ENCODE measurements at places on chromosomes 4 and X.

DNA sequence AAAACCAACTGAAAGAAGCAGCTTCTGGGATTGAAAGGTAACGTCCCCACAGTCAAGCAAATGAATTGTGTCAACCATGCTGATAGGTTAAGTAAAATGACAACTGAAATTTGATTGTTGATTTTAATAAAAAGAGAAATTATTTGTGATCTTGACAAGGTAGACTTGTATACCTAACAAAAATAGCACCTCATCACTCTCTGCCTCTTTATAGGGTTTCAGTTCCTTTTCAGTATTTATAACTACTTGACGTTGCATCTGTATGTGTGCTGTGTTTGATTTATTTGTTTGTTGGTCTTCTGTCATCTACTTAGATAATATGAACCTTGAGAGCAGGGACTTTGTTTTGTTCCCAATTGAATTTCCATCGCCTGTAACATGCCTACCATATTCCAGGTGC lies 7.9 kb upstream of the PPP3CA start:
- H3K36me3 ChIP-seq: no peaks in the 10 kb centered on the region
- peaks cover 5% of the 10 kb centered on the region for H3K27me3 ChIP-seq
- no peak overlapping the region for H3K27ac ChIP-seq
- H3K4me1 ChIP-seq: peaks cover 4% of the 10 kb centered on the region
- no peak for DNase-seq

GRCh38 chr4:70721747-70722146 lies at the start of gene RUFY3:
RUFY3 (plus strand) TSS chr4:70721964; CDS start chr4:70722574, 610 bp downstream.
- DNase-seq: no peak
- H3K4me3 ChIP-seq: peak within 1 kb of the TSS; percentile 25
- H3K4me1 ChIP-seq: peaks cover 13% of the 10 kb centered on the region
- H3K27me3 ChIP-seq: no peaks in the 10 kb centered on the region
- H3K27ac ChIP-seq: no peak within 1 kb of the TSS
- no peaks in the 10 kb centered on the region for H3K36me3 ChIP-seq

DNA sequence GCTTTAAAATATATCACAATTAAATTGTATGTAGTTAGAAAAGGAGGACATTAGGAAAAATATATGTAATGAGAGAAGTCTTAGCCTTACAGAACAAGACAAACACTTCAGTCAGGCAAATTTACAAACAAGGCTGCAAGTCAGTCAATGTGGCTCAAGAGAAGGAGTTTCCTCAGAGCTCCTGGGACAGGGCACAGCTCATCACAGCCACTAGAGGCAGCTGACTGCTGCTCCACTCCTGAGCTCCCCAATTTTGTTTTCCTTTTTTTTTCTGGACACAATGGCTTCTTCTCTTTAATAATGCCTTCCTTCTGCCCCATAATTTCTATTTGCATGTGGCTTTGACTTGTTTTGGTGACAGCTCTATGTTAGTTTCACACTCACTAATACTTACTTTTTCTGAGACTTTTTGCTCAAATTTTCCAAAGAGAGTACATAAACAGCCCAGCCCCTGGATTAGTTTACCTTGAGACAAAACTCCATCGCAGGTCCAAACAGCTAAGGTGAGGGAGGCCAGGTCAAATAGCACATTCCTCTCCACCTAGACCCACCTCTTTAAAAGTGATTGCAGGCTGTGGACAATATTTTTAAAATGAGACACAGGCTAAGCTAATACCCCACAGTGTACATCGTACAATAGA lies 850.4 kb upstream of the FRG1 start:
- peak; percentile 27 for DNase-seq
- H3K27ac ChIP-seq: no peak overlapping the region
- no peak overlapping the region for H3K4me3 ChIP-seq
- no peaks in the 10 kb centered on the region for H3K36me3 ChIP-seq
- H3K27me3 ChIP-seq: no peaks in the 10 kb centered on the region
- no peaks in the 10 kb centered on the region for H3K4me1 ChIP-seq

- peaks cover 4% of the 10 kb centered on the region for H3K36me3 ChIP-seq
- H3K4me1 ChIP-seq: peaks cover 6% of the 10 kb centered on the region
- H3K4me3 ChIP-seq: no peak overlapping the region
- peaks cover 3% of the 10 kb centered on the region for H3K27me3 ChIP-seq
- H3K27ac ChIP-seq: no peak overlapping the region
- DNase-seq: no peak
These were observed 186.4 kb upstream of the PUDP start for GRCh38 chrX:7334253-7334935.

- H3K36me3 ChIP-seq: no peaks in the 10 kb centered on the region
- H3K27me3 ChIP-seq: no peaks in the 10 kb centered on the region
- no peak overlapping the region for H3K4me3 ChIP-seq
- no peak overlapping the region for H3K27ac ChIP-seq
- H3K4me1 ChIP-seq: no peaks in the 10 kb centered on the region
These were observed 51.9 kb upstream of the HUWE1 start for GRCh38 chrX:53738370-53738906.

GRCh38 chrX:70338290-70338689 lies 48.4 kb downstream of the KIF4A start:
- H3K36me3 ChIP-seq: no peaks in the 10 kb centered on the region
- no peaks in the 10 kb centered on the region for H3K4me1 ChIP-seq
- H3K27me3 ChIP-seq: no peaks in the 10 kb centered on the region
- no peak overlapping the region for H3K27ac ChIP-seq
- no peak overlapping the region for H3K4me3 ChIP-seq
- DNase-seq: no peak

- peak; percentile 60 for DNase-seq
- peaks cover 9% of the 10 kb centered on the region for H3K4me1 ChIP-seq
- H3K36me3 ChIP-seq: no peaks in the 10 kb centered on the region
- H3K4me3 ChIP-seq: peak overlapping the region; percentile 89
- H3K27ac ChIP-seq: no peak overlapping the region
These were observed 122.3 kb upstream of the TBL1X start for GRCh38 chrX:9342561-9343051.

DNA sequence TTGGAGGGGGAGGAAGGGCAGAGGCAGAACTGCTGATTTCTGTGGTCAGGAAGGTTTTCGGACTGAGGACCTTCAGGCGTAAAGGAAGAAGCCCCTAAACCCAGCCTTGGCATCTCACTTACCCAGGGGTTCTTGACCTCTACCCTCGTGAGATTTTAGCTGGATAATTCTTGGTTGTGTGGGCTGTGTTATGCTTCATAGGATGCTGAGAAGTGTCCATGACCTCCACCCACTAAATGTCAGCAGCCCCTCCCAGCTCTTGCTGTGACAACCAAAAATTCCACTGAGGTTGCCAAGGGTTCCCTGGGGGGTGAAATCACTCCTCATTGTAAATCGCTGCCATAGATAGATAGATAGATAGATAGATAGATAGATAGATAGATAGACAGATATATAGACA lies 5.8 kb upstream of the CRLF2 start:
- H3K27ac ChIP-seq: no peak overlapping the region
- no peak overlapping the region for H3K4me3 ChIP-seq
- no peak for DNase-seq

GRCh38 chr4:73844345-73844744 lies 7.9 kb downstream of the CXCL6 start:
- no peak overlapping the region for H3K27ac ChIP-seq
- H3K4me3 ChIP-seq: no peak overlapping the region
- H3K27me3 ChIP-seq: no peaks in the 10 kb centered on the region
- H3K36me3 ChIP-seq: no peaks in the 10 kb centered on the region
- no peak for DNase-seq

DNA sequence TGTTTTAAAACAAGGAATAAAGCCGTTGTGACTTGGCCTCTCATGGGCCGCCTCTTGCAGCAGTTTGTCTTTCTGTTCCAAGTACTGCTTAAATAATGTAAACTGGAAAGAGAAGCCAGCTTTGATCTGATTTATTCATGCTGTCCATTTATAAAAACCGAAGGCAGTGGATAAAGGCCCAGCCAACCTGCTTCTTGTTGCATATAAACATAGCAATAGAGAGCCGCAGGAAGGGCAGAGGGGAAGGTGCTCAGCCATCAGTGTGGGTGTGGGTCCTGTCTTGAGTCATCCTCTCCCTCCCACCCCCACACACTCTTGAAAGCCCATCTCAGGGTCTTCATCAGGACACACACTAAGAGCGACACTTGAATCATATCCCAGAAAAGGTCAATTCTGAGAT lies 187.9 kb upstream of the FAM9B start:
- no peak overlapping the region for H3K4me3 ChIP-seq
- no peak for DNase-seq
- H3K4me1 ChIP-seq: no peaks in the 10 kb centered on the region
- H3K27me3 ChIP-seq: no peaks in the 10 kb centered on the region
- no peak overlapping the region for H3K27ac ChIP-seq
- peaks cover 3% of the 10 kb centered on the region for H3K36me3 ChIP-seq

GRCh38 chr4:161828061-161828460 lies 335.7 kb downstream of the FSTL5 start:
- DNase-seq: no peak
- no peak overlapping the region for H3K4me3 ChIP-seq
- peaks cover 4% of the 10 kb centered on the region for H3K36me3 ChIP-seq
- no peak overlapping the region for H3K27ac ChIP-seq

- H3K4me1 ChIP-seq: peaks cover 10% of the 10 kb centered on the region
- peaks cover 9% of the 10 kb centered on the region for H3K36me3 ChIP-seq
- no peak overlapping the region for H3K27ac ChIP-seq
- H3K27me3 ChIP-seq: peaks cover 3% of the 10 kb centered on the region
These were observed 68.2 kb downstream of the MRPL1 start for GRCh38 chr4:77930876-77931275.

GRCh38 chrX:66731398-66731797 lies 92.5 kb upstream of the EDA2R start:
- no peak overlapping the region for H3K27ac ChIP-seq
- H3K36me3 ChIP-seq: no peaks in the 10 kb centered on the region
- no peaks in the 10 kb centered on the region for H3K27me3 ChIP-seq
- DNase-seq: no peak
- H3K4me3 ChIP-seq: no peak overlapping the region

GRCh38 chrX:105837232-105837631 lies 14.9 kb downstream of the NRK start:
- no peak overlapping the region for H3K27ac ChIP-seq
- no peaks in the 10 kb centered on the region for H3K27me3 ChIP-seq
- H3K36me3 ChIP-seq: no peaks in the 10 kb centered on the region
- H3K4me3 ChIP-seq: no peak overlapping the region

DNA sequence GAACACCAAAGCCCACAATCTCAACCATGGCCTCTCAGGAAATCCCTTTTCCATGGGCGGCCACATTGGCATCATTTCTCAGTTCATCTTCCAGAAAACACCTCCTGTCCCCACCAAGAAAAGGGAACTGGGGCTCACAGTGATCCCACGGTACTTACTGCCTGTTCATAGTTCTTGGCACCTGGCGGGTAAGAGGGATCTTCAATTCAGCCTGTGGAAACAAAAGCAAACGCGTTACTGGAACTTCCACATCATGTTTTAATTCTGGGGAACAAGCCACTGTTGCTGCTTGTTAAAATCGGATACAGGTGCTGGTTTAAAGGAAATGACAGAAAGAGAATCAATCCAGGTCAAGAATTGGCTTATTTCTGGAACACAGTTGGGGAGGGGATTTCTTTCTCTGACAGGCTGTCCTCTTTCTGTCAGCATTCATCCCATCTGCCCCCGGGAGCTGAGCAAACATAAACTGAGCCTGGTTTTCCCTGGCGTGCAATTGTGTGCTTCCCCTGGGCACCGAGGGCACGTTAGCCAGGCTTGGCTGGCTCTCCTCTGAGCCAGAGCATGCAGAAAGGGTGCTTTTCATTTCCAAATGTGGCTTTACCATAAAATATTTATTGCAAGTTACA lies 16.8 kb downstream of the CLNK start:
- no peaks in the 10 kb centered on the region for H3K4me1 ChIP-seq
- no peaks in the 10 kb centered on the region for H3K27me3 ChIP-seq
- DNase-seq: no peak
- no peaks in the 10 kb centered on the region for H3K36me3 ChIP-seq

DNA sequence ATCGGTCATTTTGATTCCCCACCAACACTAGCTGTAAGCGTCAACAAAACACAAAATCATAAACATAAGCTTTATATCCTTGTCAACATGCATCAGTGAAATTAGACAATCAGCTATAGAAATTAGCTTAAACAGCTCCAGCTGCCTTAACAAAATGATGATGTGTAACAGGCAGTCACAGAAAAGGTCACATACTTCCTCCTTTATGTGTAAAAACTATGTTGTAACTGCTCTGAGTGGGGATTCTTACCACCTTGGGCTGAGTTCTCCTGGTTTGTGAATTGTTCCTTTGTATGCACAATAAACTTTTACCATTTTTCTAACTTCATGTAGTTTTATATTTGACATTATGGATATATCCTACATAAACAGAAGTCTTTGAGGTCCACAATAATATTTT lies 73.9 kb upstream of the MAP9 start:
- no peak for DNase-seq
- no peaks in the 10 kb centered on the region for H3K27me3 ChIP-seq
- H3K4me1 ChIP-seq: peaks cover 5% of the 10 kb centered on the region
- no peak overlapping the region for H3K27ac ChIP-seq
- H3K36me3 ChIP-seq: no peaks in the 10 kb centered on the region

- H3K27ac ChIP-seq: no peak overlapping the region
- H3K4me3 ChIP-seq: no peak overlapping the region
- no peak for DNase-seq
- H3K4me1 ChIP-seq: peaks cover 47% of the 10 kb centered on the region
- peaks cover 16% of the 10 kb centered on the region for H3K36me3 ChIP-seq
These were observed 3.0 kb downstream of the UBE2D3 start for GRCh38 chr4:102824398-102824797.

GRCh38 chr4:9898596-9899305 lies 117.3 kb downstream of the DRD5 start:
- H3K4me1 ChIP-seq: peaks cover 3% of the 10 kb centered on the region
- H3K4me3 ChIP-seq: no peak overlapping the region
- no peak overlapping the region for H3K27ac ChIP-seq
- peak; percentile 69 for DNase-seq
- no peaks in the 10 kb centered on the region for H3K36me3 ChIP-seq

GRCh38 chrX:120087289-120088017 lies 10.0 kb upstream of the RHOXF2B start:
- H3K36me3 ChIP-seq: no peaks in the 10 kb centered on the region
- no peak overlapping the region for H3K4me3 ChIP-seq
- no peak for DNase-seq
- H3K27me3 ChIP-seq: peaks cover 2% of the 10 kb centered on the region

DNA sequence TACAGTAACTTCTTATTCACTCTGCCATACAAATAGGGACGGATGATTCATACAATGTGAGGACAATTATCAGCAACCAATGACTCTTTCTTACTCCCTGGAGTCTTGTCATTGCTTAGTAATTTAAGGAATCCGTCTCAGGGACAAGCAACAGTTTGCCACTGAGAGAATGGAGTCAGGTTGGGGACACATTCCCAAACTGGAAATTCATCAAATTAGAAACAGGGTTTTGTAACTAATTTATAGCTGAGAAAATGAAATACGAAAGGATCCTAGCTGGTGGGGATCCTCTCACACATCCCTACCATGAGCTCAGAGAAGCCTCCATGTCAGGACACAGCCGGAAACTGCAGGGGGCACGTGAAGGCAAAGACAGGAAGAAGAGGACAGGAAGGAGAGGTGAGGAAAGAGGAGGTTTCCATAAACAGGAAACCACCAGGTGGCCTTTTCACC lies 50.4 kb upstream of the KDR start:
- H3K4me1 ChIP-seq: peaks cover 69% of the 10 kb centered on the region
- peaks cover 12% of the 10 kb centered on the region for H3K27me3 ChIP-seq
- H3K36me3 ChIP-seq: no peaks in the 10 kb centered on the region
- DNase-seq: peak; percentile 45
- peak overlapping the region; percentile 56 for H3K4me3 ChIP-seq
- peak overlapping the region; percentile 100 for H3K27ac ChIP-seq
